ENCODE measurements at places on chromosomes 6 and 20. TPM values are rescaled to one million over a fixed set of nuclear protein-coding genes. Genes with fewer than 3 reads are reported as not detected.

- no peak for DNase-seq
These were observed 170.6 kb downstream of the TASP1 start for GRCh38 chr20:13468166-13468565.

TRDN gene
- polyA plus RNA-seq = 2.6 TPM

GRCh38 chr6:109693111-109693510, 2.0 kb downstream of the FIG4 start:
- no peak for DNase-seq

SNAP91 gene
- 0.62 TPM for polyA plus RNA-seq

GRCh38 chr20:32603046-32603726, 18.1 kb upstream of the NOL4L start:
- no peak for DNase-seq

HLA-DRB5 gene
- polyA plus RNA-seq = 26.9 TPM

DNA sequence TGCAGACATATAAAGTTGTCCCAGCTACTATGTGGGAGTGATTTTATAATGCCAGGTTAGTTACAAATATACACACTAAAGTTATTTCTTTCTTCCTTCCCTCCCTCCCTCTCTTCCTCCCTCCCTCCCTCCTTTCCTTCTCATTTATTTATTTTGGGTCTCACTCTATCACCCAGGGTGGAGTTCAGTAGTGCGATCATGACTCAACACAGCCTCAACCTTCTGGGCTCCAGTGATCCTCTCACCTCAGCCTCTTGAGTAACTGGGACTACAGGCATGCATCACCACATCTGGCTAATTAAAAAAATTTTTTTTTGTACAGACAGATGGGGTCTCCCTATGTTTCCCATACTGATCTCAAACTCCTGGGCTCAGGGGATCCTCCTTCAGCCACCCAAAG, 59.2 kb downstream of the PHF20 start:
- no peak for DNase-seq

DNA sequence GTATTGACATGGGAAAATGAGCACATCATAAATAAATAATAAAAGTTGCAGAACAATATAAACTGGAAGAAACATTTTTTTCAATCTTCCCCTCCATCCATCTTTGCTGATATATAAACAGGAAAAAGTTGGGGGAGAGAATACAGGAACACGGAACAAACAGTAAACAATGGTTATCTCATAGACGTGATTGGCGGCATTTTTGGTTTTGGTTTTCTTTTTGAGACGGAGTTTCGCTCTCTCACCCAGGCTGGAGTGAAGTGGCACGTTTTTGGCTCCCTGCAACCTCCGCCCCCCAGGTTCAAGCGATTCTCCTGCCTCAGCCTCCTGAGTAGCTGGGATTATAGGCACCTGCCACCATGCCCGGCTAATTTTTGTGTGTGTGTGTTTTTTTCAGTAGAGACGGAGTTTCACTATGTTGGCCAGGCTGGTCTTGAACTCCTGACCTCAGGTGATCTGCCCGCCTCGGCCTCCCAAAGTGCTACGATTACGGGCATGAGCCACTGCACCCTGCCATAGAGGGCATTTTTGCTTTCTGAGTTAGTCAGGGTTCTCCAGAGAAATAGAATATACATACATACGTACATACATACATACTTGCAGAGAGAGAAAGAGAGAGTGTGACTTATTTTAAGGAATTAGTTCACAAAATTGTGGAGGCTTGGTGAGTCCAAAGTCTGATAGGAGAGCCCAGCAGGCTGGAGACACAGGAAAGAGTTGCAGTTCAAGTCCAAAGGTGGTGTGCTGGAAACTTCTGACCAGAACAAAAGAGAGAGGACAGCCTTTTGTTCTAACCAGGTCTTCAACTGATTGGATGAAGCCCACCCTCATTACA, 22.6 kb downstream of the GNL1 start:
- DNase-seq = no peak

KCNQ2 gene
- 7.2 TPM for polyA plus RNA-seq

- DNase-seq = no peak
These were observed 53.0 kb downstream of the B3GAT2 start for GRCh38 chr6:70903665-70904452.

MLN gene
- polyA plus RNA-seq = 1.5 TPM

- peak; percentile 78 for DNase-seq
These were observed at the start of gene KCNG1 for GRCh38 chr20:51022803-51023616. Gene KCNG1, minus strand, starts transcription at chr20:51023107. Its CDS starts 12,769 bp downstream, at chr20:51010338.

Data from renal cortex interstitium (tissue), 15 donors.